ENCODE measurements at places on chromosomes 7 and 10.

- DNase-seq: no peak
Observed at GRCh38 chr7:82257118-82257695, 186.4 kb downstream of the CACNA2D1 start.

DNA sequence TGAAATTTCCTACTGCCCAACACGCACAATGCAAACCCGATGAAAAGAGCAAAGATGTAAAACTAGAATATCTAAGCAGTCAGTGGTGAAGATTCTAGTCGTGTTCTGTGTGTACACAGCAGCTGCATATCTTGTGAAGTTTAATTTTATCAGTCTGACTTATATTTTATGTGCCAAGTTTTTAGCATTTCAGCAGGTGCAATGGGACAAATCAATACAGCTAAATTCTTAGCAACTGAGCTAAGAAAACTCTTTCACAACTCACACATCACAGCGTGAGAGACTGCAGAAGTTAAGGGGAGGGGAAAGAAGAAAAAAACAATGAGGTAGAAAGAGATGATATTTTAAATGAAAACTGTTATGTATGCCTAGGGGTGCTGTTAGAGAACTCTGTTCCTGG, 164.9 kb upstream of the NEBL start:
- DNase-seq: no peak

- DNase-seq: no peak
Observed at GRCh38 chr10:50379616-50380015, 128.3 kb upstream of the ASAH2 start.

- DNase-seq: no peak
Observed at GRCh38 chr7:36013246-36014014, 139.6 kb upstream of the EEPD1 start.

DNA sequence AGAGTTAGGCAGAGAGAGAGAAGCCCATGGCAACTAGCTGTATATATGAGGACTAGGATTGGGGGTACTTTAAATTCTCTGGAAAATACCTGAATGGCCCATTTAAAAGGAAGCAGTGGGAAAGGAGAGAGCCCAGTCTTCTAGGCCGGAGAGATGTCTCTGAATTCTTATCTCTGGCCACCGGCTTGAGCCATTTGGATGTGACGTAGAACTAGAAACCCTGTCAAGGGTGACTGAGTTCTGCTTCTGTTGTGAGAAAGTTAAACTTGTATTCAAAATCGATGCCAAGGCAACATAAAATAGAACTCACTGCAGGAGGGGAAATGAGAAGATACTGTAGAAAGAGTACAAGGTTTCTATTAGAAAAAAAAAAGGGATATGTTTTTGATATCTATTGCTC, 6.3 kb upstream of the GSTK1 start:
- DNase-seq: no peak

DNA sequence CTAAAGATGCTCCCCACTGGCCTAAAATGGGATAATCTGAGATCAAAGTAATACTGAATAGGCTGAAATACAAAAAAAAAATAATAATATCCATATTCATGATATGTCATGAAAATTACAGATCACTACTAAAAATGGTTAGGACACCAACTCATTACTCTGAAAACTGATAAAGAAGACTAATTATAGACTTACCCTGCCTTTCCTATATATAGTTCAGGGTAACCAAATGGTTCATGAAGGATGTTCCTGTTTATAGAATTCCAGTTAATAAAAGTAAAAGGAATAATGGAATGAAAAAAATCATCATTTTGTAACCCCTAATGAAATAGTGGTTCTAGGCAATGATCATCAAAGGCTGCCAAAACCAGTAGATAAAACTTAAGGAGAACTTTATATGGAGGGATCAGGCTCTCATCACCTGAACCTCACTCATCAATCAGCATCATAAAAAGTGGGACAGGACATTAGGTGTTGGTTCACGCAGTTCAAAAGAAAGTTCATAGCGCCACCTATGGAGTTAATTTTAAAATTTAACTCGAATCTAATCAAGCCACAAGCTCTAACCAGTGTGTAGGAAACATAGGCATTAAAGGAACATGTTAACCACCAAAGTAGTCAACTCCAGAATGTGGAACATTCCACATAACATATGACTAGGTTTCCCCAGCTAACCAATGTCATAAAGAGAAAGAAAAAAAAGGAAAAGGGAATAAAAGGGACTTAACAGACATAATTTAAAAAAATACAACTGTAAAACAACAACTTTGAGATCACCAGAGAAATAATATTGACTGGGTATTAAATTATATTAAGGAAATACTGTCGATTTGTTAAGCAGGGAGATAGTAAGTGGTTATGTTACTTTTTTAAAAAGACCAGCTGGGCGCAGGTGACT, 35.7 kb downstream of the P4HA1 start:
- DNase-seq: no peak

DNA sequence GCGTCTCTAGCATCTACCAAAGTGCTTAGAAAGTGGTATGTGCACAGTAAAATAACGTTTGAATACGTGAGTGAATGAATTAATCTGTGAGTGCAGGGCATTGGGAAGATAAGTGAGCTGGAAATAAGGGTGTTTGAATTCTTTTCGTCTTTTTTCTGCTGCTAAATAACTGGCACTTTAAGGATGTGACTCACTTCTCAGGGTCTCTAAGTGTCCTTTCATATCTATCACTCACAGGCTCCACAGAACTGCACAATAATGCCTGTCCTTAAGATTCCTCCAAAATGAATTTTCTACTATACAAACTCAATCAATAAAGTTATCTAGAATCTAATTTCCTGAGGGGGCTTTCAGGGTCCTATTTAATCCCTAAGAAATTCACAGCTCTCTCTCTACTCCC, 3.2 kb upstream of the DGKB start:
- no peak for DNase-seq

- DNase-seq: no peak
Observed at GRCh38 chr10:126101736-126102135, 205.4 kb downstream of the FANK1 start.

- DNase-seq: no peak
Observed at GRCh38 chr7:68183176-68183575, 1186.5 kb downstream of the TYW1 start.

Data from T-helper 2 cell (primary cell).